ENCODE measurements at places on chromosomes 7 and 10. TPM values are rescaled to one million over a fixed set of nuclear protein-coding genes. Genes with fewer than 3 reads are reported as not detected.

Gene JAKMIP3
- 0.08 TPM for total RNA-seq

Gene HK1
- 154 TPM for total RNA-seq

Gene VAX1
- total RNA-seq = not detected

Gene MMP21
- total RNA-seq = not detected

Gene NUP205
- total RNA-seq = 111 TPM

Gene HTR5A
- not detected for total RNA-seq

Gene SDK1
- 0.03 TPM for total RNA-seq

Gene COL28A1
- not detected for total RNA-seq

Gene MEOX2
- total RNA-seq = not detected

Gene RELN
- total RNA-seq = not detected

Gene SLC13A1
- not detected for total RNA-seq

Gene KLF14
- not detected for total RNA-seq

Gene TWIST1
- not detected for total RNA-seq

Gene NPM3
- 58.3 TPM for total RNA-seq

Gene GIMAP7
- 134 TPM for total RNA-seq

Gene PTPRZ1
- not detected for total RNA-seq

Gene ZC3HAV1
- total RNA-seq = 122 TPM

Gene UCMA
- not detected for total RNA-seq

Gene PRLHR
- not detected for total RNA-seq

Gene CCDC186
- 13.3 TPM for total RNA-seq

Gene ADAMTS14
- total RNA-seq = not detected

Gene ZNF438
- total RNA-seq = 2.6 TPM

Gene HOXA5
- not detected for total RNA-seq

Gene ZNF487
- 5.2 TPM for total RNA-seq

Gene MAT1A
- total RNA-seq = not detected

Gene MARVELD1
- total RNA-seq = 2.2 TPM

Gene GJC3
- total RNA-seq = 0.21 TPM

Gene TMEM178B
- total RNA-seq = 0.05 TPM

Gene GPR26
- total RNA-seq = not detected

Gene PRF1
- 272 TPM for total RNA-seq

Gene BLOC1S2
- total RNA-seq = 49.9 TPM

Gene OR2A7
- total RNA-seq = 1.6 TPM

Gene TRPV6
- not detected for total RNA-seq

Gene CHRM2
- total RNA-seq = not detected

Gene GRM3
- total RNA-seq = not detected

Gene TUBAL3
- not detected for total RNA-seq

Gene ACBD7
- total RNA-seq = 4.4 TPM

Gene PLAC9
- total RNA-seq = not detected

Gene NDUFB2
- total RNA-seq = 221 TPM

Gene RTKN2
- 2.6 TPM for total RNA-seq

Gene SFTPD
- not detected for total RNA-seq

Gene C7orf33
- total RNA-seq = not detected

Gene SUGCT
- 0.44 TPM for total RNA-seq

Measured in activated CD8-positive, alpha-beta T cell treated with anti-CD3 and anti-CD28 coated beads, Interleukin-2, amount 10 ng/mL, durations not matched to agents 7 days and 5 days (primary cell).